IPS DF 6.9 (cell line): ENCODE measurements at places on chromosomes 11 and 22.

DNA sequence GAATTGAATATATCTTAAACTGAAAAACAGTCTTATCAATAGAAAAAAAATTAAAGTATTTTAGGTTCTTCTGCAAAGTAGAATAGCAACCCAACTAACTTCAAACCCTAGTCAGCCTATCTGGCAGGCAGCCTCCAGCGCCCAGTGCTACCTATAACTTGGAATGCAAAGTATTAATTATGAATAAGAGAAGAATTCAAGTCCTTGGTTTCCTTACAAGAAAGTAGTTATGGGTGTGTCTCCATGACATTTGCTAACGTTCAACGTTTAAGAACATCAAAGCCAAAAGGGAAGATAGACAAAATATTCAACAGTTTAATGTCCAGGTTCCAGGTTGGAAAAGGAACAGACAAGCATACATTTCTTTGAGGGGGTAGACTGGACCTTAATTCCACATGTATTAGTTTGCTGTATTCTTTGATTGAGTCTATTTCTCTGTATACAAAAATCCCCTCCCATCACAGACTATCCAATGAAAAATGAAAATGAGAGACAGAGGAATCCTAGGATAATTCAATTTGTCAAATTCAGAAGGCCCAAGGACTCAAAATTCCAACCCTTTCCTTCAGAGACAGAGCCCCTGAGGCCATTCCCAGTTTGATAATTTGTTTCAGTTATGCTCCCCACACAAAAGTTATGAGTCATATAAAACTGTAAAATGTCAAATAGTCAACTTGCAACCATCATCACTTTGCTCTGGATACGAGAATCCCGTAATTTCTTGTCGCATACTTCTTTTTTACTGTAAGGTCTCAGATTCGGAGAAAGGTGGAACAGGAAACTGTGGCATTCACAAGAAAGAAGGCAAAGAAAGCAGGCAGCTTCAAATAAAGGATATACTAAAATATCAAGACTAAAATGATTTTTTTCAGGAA lies 83.7 kb upstream of the CHRM4 start:
- no peak overlapping the region for H3K4me3 ChIP-seq
- no peaks in the 10 kb centered on the region for H3K4me1 ChIP-seq
- no peaks in the 10 kb centered on the region for H3K27me3 ChIP-seq
- DNase-seq = no peak
- no peak overlapping the region for H3K27ac ChIP-seq
- no peaks in the 10 kb centered on the region for H3K36me3 ChIP-seq

GRCh38 chr11:8822469-8822868 lies 88.5 kb upstream of the AKIP1 start:
- no peaks in the 10 kb centered on the region for H3K36me3 ChIP-seq
- no peak overlapping the region for H3K4me3 ChIP-seq
- H3K27ac ChIP-seq = no peak overlapping the region
- no peak for DNase-seq

- peaks cover 2% of the 10 kb centered on the region; the same call in 1 of the 2 replicates for H3K4me1 ChIP-seq
- DNase-seq = no peak
- H3K27me3 ChIP-seq = no peaks in the 10 kb centered on the region
- no peak overlapping the region for H3K27ac ChIP-seq
- H3K36me3 ChIP-seq = peaks cover 13% of the 10 kb centered on the region
Observed at GRCh38 chr11:64855596-64856304, 11.3 kb upstream of the CDC42BPG start.

- DNase-seq = no peak
- H3K36me3 ChIP-seq = no peaks in the 10 kb centered on the region
- H3K4me1 ChIP-seq = no peaks in the 10 kb centered on the region
- no peak overlapping the region for H3K27ac ChIP-seq
Observed at GRCh38 chr22:22745225-22746060, 101.0 kb downstream of the GGTLC2 start.

DNA sequence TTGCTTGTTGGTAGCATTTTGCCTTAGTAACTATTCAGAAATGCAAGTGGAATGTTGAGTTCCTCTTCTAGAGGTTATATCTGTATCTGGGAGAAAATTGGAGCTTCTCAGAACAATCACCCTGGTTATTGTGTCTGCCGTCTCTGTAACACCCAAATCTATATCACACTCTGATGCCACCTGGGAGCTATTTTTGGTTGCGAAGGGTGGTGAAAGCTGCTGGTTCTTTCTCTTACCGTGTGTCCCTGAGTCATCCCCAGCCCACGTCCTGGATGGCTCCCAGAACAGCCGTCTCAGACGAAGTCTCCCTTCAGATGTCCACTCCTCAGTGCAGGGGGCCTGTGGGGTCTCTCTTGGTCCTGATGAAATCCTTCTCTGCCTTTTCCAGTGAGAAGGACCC lies 83.5 kb downstream of the C22orf31 start:
- no peaks in the 10 kb centered on the region for H3K27me3 ChIP-seq
- H3K27ac ChIP-seq = no peak overlapping the region
- DNase-seq = no peak
- H3K4me3 ChIP-seq = no peak overlapping the region
- no peaks in the 10 kb centered on the region for H3K36me3 ChIP-seq
- H3K4me1 ChIP-seq = peaks cover 2% of the 10 kb centered on the region; the same call in 1 of the 2 replicates

DNA sequence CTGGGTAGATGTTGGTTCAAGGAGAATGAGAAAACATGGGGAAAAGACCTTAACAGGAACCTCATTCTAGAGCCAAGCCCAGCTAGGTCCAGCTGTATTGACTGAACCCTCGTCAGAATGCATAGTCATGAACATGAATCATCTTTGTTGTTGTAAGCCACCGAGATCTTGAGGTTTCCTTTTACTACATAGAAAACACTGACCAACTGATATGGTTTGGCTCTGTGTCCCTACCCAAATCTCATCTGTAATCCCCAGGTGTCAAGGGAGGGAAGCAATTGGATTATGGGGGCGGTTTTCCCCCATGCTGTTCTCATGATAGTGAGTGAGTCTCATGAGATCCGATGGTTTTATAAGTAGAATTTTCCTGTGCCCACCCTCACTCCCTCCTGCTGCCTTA lies 19.4 kb upstream of the PHOX2A start:
- H3K4me3 ChIP-seq = no peak overlapping the region
- H3K27me3 ChIP-seq = no peaks in the 10 kb centered on the region
- no peaks in the 10 kb centered on the region for H3K4me1 ChIP-seq
- DNase-seq = no peak

DNA sequence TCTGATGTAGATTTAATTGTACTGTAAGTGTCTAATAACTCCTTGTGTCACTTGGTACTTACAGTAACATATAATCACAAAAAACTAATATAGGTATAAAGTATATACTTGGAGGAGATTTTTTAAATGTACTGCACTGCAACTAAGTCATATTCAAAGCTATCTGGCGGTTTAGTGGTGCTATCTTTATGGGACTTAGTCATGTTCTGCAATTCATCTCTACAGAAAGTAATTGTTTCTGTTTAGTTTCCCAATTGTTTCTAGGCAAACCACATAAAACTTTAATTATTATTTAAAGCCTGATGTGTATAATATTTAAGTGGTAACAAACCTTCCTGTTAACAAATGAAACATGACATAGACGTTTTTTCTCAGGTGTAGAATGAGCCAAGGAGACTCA lies 8.0 kb downstream of the PAFAH1B2 start:
- no peak for DNase-seq
- no peak overlapping the region for H3K4me3 ChIP-seq
- no peaks in the 10 kb centered on the region for H3K27me3 ChIP-seq
- H3K36me3 ChIP-seq = peaks cover 3% of the 10 kb centered on the region; the same call in 1 of the 2 replicates

- no peaks in the 10 kb centered on the region for H3K27me3 ChIP-seq
- DNase-seq = no peak
- H3K36me3 ChIP-seq = no peaks in the 10 kb centered on the region
Observed at GRCh38 chr11:86606836-86607481, 65.5 kb downstream of the ME3 start.

- H3K36me3 ChIP-seq = no peaks in the 10 kb centered on the region
- no peak overlapping the region for H3K4me3 ChIP-seq
- no peak overlapping the region for H3K27ac ChIP-seq
- peaks cover 12% of the 10 kb centered on the region for H3K4me1 ChIP-seq
- DNase-seq = no peak
Observed at GRCh38 chr11:7571640-7572000, 57.8 kb downstream of the PPFIBP2 start.

DNA sequence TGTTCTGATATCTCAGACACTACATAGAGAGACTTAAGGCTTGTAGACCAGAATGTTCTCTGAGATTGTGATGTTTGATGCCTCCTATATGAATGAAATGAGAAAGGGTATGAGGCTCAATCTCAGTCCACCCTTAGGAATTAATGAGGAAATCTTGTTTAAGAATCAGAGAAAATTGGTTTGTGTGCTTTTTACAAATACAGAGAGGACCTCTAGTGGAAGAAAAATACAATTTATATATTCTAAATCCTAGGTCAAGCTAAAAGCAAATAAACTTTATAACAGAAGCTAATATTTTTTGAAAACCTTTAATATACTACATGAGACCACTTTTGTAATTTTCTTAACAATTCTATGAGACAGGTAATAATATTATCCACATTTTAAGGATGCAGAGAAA lies 5.0 kb upstream of the OR52H1 start:
- no peak overlapping the region for H3K27ac ChIP-seq
- H3K27me3 ChIP-seq = no peaks in the 10 kb centered on the region
- no peaks in the 10 kb centered on the region for H3K36me3 ChIP-seq
- H3K4me1 ChIP-seq = no peaks in the 10 kb centered on the region
- DNase-seq = no peak

DNA sequence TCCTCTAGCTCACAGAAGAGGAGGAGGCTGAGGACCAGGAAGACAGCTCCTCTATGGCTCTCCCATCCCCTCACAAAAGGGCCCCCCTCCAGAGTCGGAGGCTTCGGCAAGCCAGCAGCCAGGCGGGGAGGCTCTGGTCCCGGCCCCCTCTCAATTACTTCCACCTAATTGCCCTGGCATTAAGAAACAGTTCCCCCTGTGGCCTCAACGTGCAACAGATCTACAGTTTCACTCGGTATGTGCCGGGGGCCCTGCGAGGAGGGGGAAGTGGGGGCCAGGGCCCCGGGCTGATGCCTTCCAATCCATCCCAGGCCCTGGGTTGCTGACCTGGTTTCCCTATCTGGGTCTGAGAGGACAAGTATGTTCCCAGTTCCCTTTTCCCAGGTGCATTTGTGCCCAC lies 7.9 kb downstream of the FOXR1 start:
- no peaks in the 10 kb centered on the region for H3K36me3 ChIP-seq
- no peak for DNase-seq
- no peak overlapping the region for H3K27ac ChIP-seq

- no peaks in the 10 kb centered on the region for H3K4me1 ChIP-seq
- H3K27me3 ChIP-seq = no peaks in the 10 kb centered on the region
- no peak overlapping the region for H3K27ac ChIP-seq
- DNase-seq = no peak
- peaks cover 10% of the 10 kb centered on the region for H3K36me3 ChIP-seq
Observed at GRCh38 chr11:70494559-70495350, 96.4 kb downstream of the CTTN start.

GRCh38 chr11:59923813-59924212 lies 14.4 kb upstream of the OOSP1 start:
- no peak overlapping the region for H3K27ac ChIP-seq
- DNase-seq = no peak
- H3K36me3 ChIP-seq = no peaks in the 10 kb centered on the region
- H3K27me3 ChIP-seq = no peaks in the 10 kb centered on the region

- no peak overlapping the region for H3K27ac ChIP-seq
- peaks cover 2% of the 10 kb centered on the region for H3K4me1 ChIP-seq
- no peak for DNase-seq
- peaks cover 2% of the 10 kb centered on the region; the same call in 1 of the 2 replicates for H3K36me3 ChIP-seq
Observed at GRCh38 chr22:38260761-38261681, 11.8 kb downstream of the TMEM184B start.

DNA sequence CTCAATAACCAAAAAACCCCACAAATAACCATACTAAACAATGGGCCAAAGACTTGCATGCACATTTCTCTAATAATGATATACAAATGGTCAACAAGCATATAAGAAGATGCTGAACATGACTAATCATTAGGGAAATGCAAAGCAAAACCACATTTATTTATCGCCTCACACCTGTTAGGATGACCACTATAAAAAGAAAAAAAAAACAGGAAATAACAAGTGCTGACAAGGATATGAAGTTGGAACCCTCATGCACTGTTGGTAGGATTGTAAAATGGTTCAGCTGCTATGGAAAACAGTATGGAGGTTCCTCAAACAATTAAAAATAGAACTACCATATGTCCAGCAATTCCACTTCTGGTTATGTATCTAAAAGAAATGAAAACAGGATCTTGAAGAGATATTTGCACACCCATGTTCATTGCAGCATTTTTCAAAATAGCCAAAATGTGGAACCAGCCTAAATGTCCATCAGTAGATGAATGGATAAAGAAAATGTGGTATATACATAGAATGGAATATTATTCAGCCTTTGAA lies 66.2 kb downstream of the AMBRA1 start:
- no peaks in the 10 kb centered on the region for H3K4me1 ChIP-seq
- no peak overlapping the region for H3K4me3 ChIP-seq
- no peak overlapping the region for H3K27ac ChIP-seq
- H3K36me3 ChIP-seq = no peaks in the 10 kb centered on the region

- no peak overlapping the region for H3K27ac ChIP-seq
- DNase-seq = no peak
- peaks cover 27% of the 10 kb centered on the region for H3K27me3 ChIP-seq
- H3K4me1 ChIP-seq = peaks cover 13% of the 10 kb centered on the region
Observed at GRCh38 chr11:70074746-70075145, 3.4 kb upstream of the ANO1 start.

GRCh38 chr11:116465056-116465455 lies 307.7 kb downstream of the BUD13 start:
- no peaks in the 10 kb centered on the region for H3K27me3 ChIP-seq
- no peaks in the 10 kb centered on the region for H3K36me3 ChIP-seq
- no peak overlapping the region for H3K27ac ChIP-seq

- H3K4me1 ChIP-seq = no peaks in the 10 kb centered on the region
- H3K4me3 ChIP-seq = no peak overlapping the region
- no peak for DNase-seq
Observed at GRCh38 chr11:68242616-68243015, 29.2 kb downstream of the C11orf24 start.

DNA sequence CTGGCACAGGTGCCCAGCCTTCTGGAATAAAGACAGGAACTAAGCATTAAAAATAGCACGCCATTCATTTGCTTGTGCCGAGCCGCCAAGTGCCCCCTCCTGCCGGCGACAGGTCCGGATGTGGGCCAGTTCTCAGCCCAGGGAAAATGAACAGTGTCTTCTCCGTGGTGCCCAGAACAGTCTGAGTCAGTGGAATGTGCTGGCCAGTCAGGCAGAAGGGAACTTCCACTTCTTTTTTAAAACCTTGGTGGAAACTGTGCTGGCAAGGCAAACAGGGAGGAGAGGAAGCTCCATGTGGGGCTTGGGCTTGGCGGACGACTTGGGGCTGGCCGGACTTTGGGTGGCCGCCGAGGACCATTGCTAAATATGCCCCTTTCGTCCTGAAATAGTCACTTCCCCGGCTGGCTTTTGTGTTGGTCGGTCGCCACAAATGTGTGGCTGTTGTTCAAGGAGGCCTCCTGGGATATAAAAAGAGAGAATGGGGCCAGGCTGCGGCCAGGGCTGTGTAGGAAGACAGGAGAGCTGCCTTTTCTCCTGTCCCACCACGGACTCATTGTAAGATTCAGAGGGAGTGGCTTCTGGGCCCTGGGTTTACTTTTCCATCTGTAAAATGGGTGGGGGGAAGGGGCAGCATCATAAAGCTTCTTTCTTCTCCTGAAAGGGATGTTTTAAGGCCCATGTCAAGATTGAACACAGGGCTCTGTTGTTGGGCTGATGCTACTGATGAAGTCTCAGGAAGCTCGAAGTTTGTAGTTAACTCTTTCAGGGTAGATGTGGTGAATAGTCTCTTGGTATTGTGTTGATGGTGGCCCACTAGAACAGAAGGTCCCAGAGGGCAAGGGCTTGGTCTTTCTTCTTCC lies 101.0 kb downstream of the PTPRJ start:
- no peak for DNase-seq
- H3K27ac ChIP-seq = no peak overlapping the region
- H3K27me3 ChIP-seq = no peaks in the 10 kb centered on the region
- no peaks in the 10 kb centered on the region for H3K4me1 ChIP-seq

- H3K4me3 ChIP-seq = no peak overlapping the region
- no peak overlapping the region for H3K27ac ChIP-seq
- no peaks in the 10 kb centered on the region for H3K27me3 ChIP-seq
Observed at GRCh38 chr11:2302896-2303626, 1.2 kb downstream of the TSPAN32 start.
